ENCODE measurements at places on chromosomes 11 and 22. TPM values are rescaled to one million over a fixed set of nuclear protein-coding genes. Genes with fewer than 3 reads are reported as not detected.
A peak's percentile ranks its signal among the peaks of the same experiment; 100 is the strongest.

- peak; percentile 78 for DNase-seq
Measured at GRCh38 chr11:31643857-31644256, 134.3 kb downstream of the ELP4 start.

DNA sequence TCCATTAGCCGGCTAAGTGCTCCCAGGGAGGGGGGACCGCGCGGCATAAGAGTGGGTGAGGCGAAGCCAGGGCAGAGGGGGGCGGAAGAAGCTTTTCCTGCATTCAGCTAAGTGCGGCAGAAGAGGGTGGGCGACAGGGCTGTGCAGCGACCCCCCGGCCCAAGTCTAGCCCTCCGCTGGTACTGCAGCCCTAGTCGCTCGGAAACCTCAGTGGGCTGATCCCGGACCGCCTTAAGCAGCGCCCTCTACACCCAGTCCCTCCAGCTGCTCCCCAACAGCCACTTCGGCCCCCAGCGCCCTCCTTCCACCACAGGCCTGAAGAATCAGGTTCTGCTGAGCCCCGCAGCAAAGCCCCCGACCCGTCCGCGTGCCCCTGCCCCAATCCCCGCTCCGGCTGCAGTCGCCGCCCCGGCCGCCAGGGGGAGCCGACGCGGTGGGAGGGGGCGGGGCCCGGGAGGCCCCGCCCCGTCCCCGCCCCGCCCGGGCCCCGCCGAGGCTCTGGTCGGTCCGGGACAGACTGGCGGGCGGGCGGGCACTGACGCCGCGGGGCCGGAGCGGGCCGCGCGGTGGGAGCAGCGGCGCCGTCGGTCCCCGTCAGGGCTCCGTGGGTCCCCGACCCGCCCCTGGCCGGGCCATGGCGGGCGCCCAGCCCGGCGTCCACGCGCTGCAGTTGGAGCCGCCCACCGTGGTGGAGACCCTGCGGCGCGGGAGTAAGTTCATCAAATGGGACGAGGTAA is at the start of gene PLCB3:
PLCB3 (plus strand) TSS at position 515 of the 737 bp plus-strand sequence; CDS start at position 635, 120 bp downstream.
- no peak for DNase-seq

DNA sequence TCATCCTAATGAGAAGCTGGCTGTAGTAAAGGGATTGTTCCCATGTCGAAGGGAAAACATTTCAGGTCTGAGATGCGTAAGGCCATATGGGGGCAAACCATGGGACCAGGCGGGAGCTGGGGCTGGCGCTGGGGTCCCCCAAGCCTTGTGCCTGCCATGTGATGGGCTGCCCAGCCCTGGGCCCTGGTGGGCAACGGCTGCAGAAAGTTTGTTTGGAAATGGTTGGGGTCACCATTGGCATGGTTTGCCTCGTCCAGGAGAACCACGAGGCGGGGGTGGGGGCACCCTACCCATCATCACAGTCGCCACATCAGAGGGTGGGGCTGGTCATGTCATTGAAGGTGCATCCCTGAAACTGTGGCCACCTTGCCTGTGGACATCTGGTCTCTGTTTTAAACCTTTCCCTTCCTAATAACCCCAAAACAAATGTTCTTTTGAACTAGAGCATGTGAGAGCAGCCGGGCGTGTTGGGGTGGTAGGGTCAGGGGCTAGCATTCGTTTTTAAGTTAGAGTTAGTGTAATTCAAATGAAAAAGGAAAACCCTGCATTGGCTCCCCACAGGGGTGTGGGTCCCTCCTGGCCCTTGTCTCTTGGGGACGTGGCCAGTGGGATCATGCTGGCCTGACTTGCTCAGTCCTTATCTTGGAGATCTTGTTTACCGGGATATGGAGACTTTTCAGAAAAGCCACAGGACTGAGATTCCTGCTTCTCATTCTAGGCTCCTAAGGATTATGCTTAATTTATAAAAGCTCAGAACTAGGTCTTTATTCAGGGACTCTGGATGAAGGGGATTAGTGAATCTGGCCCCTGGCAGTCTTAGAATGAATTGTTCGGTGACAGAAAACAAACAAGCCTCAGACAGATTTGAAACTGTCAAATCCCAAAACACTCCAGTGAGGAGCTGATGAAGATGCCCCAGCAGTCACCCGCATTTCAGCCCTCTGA is 98.5 kb downstream of the CTTN start:
- DNase-seq = no peak

The IMMP1L gene
- 11.4 TPM for total RNA-seq

- DNase-seq = no peak
Measured at GRCh38 chr22:44050766-44051355, 26.8 kb downstream of the PARVB start.

- DNase-seq = peak; percentile 72
Measured at GRCh38 chr11:1908618-1909017, 10.9 kb upstream of the TNNT3 start.

The ESAM gene
- total RNA-seq = 1.5 TPM

The RASSF10 gene
- total RNA-seq = not detected

GRCh38 chr11:126781942-126782341 is 218.6 kb downstream of the KIRREL3 start:
- no peak for DNase-seq

DNA sequence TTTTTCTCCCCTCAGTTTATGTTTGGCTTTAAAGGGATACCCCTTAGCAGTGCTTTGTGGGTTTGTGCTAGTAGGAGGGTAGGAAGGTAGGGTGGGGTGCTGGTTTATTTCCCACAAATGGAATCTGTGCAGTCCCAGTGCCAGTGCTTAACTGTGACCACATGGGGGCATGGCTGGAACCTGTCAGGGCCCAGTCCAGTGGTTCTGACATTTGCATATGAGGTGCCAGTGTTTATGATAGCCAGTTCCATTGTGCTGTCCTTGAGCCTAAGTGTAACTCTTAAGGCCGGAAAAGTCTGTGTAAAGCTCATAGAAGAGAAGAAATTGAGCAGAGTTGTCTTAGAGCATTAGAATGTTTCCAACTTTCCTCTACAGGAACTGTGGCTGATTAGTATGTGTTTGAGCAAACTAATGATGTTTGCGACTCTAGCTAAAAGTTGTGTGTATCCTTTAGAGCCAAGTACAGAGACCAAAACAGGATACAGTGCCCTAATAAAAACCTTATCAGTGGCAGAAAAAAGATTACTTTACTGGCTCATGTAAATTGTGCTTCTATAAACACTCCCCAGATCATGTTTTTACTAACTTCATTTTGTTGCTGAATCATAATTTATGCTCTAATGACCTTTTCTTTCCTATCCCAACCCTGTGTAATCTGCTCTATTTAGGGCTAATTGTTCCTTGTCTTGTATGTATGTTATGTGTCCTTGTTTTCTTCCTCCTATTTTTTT is 38.1 kb downstream of the DIXDC1 start:
- DNase-seq = no peak

DNA sequence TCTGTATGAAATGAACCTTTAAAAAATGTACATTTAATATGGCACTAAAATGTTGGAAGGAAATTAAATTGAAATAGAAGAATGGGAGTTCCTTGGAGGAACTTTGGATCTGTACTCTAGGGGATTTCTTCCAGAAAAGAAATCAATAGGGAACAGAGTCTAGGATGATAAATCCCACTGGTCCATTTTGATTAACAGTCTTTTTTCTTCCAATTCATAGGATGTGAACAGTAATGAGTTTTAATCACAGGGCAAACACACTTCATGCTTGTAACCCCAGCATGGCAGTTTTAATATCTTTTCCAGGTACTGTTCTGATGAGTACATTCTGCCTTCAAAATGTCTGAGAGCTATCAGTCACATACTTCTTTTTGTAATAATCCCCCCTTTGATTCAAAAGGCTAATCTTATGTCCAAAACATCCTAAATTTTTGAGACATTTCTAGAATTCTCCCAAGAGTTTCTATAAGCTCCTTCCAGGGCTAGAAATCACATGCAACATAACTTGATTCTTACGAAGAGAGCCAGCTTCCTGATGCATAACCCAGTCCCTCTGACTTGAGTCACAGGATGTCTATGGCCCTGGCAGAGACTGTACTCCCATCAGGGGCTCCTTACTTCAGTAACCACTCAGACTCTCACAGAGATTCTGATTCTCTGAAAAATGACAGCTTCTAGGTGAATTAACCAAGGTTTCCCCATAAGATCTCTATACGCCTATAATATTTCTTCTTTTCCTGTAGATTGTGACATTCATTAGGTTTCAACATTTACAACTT is 112.9 kb downstream of the SLC36A4 start:
- no peak for DNase-seq

- DNase-seq = no peak
Measured at GRCh38 chr11:13602844-13603243, 65.6 kb upstream of the FAR1 start.

DNA sequence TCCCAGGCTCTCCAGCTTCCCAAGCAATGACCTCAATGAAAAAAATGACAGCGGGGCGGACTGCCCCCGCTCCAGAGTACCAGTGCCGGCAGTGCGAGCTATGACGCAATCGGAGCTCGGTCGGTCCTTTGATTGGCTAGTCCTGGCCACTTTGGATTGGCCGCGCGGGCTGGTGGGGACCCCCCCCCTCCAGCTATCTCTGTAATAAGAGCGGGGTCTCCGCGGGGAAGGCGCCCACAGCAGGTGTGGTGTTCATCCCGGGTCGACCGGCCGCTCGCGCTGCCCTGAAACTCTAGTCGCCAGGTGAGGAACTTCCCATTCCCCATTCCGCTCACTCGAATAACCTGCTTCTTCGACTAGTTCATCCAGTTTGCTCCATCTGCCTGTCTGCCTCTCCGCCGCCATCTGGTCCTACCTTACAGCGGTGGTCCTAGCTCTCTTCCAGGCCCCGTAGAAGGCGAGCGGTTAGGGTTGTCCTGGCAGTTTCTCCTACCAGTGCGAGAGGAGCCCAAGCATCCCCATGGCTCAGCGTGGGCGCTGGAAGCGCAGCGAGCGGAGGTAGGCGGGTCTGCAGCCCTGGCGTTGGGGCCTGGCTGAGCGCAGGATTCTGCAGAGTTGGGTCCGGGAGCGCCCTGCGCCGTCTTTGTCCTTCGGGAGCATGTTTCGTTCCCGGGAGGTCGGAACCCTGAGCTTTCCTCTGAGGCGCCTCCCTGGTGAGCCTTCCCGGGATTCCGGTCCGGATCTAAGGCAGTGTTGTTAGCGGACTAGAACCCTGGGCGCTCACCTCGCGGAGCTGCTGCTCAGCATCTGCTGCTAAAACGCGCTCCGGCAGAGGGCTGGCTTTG is at the start of gene CALCB:
CALCB (plus strand) TSS at position 233 of the 845 bp plus-strand sequence. CDS start 1,126 bp downstream, outside the sequence.
- DNase-seq = peak; percentile 17

DNA sequence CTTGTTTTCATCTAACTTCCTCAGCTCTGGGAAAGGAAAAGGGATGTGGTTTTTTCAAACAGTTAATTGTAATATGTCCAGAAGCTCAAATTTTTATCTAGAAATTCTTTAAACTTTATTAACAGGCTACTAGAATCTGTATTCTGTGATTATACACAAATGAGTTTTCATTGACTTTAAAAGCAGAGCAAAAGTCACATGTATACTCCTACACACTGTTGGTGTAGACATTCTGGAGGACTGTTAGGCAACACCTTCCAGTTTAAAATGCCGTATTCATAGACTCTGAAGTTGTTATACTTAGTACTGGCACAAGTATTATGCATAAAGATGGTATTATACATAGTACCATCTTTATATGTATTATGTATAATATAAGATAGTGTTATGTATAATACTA is 64.9 kb downstream of the SPECC1L start:
- no peak for DNase-seq

The MRGPRX2 gene
- total RNA-seq = not detected

GRCh38 chr11:128515086-128515485 is 72.3 kb downstream of the ETS1 start:
- DNase-seq = no peak

- no peak for DNase-seq
Measured at GRCh38 chr11:3658252-3658651, 12.9 kb downstream of the CHRNA10 start.

- no peak for DNase-seq
Measured at GRCh38 chr11:35112846-35113105, 26.2 kb upstream of the CD44 start.

The FIBIN gene
- 22.6 TPM for total RNA-seq

The RAB39A gene
- total RNA-seq = not detected

DNA sequence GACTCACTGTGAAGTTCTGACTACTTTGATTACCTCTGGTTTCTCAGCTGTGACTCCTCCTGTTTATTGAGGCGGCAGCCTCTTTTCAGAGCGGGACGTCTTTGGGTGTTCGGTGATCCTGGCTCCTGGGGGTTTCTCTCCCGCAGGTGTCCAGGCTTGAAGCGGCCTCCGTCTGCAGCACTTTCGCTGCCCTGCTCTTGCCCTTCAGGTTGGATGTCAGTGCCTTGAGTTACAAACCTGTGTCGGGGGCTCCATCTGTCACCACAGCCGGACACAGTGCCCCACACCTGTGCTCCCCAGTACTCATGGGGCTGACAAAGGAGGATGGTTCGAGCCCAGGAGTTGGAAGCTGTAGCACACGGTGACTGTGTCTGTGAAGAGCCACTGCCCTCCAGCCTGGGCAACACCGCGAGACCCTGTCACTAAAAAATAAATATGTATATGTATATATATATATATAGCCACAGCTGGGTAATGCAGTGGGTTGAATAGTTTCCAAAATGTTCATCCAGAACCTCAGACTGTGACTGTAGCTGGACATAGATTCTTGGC is 104.1 kb downstream of the BRD1 start:
- no peak for DNase-seq

The ADAMTS8 gene
- total RNA-seq = not detected

DNA sequence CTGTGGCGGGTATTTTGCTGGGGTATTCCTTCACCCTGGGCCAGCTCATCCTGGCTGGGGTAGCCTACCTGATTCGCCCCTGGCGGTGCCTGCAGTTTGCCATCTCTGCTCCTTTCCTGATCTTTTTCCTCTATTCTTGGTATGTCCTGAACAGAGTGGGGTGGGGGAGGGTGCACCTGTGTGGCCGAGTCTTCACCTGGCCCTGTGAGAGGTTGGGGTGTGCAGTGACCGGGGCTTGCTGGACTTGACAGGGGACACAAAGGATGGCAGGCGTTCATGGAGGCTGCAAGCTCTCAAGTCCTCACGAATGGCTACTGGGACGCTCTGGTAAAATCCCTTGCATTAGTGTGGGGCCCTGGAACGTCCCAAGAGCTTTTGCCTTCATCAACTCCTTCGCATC is 39.3 kb downstream of the CAPN1 start:
- no peak for DNase-seq

DNA sequence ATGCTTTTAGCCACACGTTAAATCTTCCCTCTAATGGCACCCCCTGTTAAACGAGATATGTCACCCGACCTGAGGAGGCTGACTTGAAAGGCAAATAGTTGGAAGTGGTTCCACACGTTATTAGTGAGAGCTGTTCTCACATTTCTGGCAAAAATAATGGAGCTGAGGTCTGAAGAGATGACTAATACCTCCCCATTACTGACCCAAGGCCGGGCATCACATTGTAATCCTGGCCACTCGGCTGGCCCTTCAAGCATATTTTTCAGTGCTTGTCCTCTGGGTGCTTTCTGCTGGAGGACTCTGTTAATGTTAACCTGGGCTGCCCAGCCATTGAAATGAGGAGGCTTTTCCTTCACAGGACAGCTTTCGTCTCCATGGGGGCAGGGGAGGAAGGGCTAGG is 260.0 kb upstream of the CADM1 start:
- no peak for DNase-seq

All from fibroblast of the aortic adventitia (primary cell).